HT-29 (cell line): ENCODE measurements at places on chromosomes 5 and 9. TPM values are rescaled to one million over a fixed set of nuclear protein-coding genes. Genes with fewer than 3 reads are reported as not detected.

- no peak for DNase-seq
Measured at GRCh38 chr5:40781843-40782409, 16.2 kb downstream of the PRKAA1 start.

GRCh38 chr5:136740228-136740627 is 374.9 kb upstream of the TRPC7 start:
- DNase-seq: no peak

DNA sequence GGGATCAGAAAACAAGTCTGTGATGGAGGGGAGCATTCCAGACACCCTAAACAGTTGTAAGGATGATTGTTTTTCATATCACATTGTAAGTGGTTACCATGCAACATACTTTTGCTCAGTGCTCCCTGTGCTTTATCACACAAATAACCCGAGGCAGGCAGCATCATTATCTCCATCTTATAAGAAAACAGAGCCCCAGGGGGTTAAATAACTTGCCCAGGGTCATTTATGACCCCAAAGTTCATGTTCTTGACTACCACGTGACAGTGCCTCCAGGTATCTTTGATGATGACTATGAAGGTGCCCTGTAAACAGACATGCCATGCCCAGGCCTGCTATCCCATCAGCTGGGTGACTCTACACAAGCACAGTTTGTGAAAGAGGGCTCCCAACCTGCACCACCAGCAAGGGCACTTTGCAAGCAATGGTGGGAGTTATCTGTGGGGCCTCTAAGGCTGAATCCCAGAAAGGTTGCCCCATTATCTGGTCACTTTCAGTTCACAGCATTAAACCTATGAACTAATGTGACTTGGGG is 9.5 kb downstream of the GNPDA1 start:
- no peak for DNase-seq

GRCh38 chr5:145242551-145242950 is 592.6 kb downstream of the PRELID2 start:
- DNase-seq: no peak

DNA sequence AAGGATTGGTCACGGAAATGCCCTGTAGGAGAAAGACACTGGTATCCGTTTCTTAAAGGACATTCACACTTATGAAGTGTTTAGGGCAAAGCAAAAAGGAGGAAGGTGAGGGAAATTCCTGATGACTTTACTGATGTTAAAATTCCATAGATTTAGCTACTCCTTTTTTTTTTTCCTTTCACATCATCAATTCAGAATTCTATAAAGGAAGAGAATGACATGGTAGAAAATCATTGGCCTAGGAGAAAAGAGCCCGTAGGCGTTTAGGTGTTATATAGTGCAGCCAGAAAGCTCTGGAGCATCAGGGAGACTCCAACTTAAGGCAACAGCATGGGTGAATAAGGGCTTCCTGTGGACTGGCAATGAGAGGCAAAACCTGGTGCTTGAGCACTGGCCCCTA is at the start of gene TSLP:
TSS of gene TSLP (plus strand) at position 301 of the 400 bp plus-strand sequence. CDS start 178 bp downstream, outside the sequence.
- DNase-seq: no peak

DNA sequence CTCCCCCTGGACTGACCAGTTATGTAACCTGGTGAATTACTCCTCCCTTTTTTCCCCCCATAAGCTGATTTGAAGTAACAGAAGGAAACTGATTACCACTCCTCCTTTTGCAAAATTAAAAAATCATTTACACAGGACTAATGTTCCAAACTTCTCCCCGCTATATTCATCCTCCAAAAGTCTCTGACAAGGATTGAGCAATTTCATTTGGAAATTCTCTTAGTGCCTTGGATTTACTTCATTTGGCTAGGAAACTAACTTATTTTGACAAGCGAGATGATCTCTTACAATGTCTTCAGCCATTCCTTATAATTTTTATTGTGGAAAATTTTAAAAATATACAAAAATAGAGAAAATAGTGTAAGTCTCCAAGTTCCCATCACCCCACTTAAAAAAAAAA is 15.4 kb upstream of the B4GALT1 start:
- DNase-seq: no peak

ENDOG gene
- 52.1 and 70.8 TPM in 2 replicates for total RNA-seq

ABCA1 gene
- 2.0 and 4.5 TPM in 2 replicates for total RNA-seq
